ENCODE measurements at places on chromosomes 4 and X.
A peak's percentile ranks its signal among the peaks of the same experiment; 100 is the strongest.

GRCh38 chr4:146186596-146186995 is 11.1 kb downstream of the LSM6 start:
- no peak for DNase-seq

- peak; percentile 21 for DNase-seq
Observed at GRCh38 chrX:23742174-23742696, 841 bp downstream of the ACOT9 start.

GRCh38 chr4:73944061-73944875 is 37.6 kb downstream of the PF4 start:
- no peak for DNase-seq

DNA sequence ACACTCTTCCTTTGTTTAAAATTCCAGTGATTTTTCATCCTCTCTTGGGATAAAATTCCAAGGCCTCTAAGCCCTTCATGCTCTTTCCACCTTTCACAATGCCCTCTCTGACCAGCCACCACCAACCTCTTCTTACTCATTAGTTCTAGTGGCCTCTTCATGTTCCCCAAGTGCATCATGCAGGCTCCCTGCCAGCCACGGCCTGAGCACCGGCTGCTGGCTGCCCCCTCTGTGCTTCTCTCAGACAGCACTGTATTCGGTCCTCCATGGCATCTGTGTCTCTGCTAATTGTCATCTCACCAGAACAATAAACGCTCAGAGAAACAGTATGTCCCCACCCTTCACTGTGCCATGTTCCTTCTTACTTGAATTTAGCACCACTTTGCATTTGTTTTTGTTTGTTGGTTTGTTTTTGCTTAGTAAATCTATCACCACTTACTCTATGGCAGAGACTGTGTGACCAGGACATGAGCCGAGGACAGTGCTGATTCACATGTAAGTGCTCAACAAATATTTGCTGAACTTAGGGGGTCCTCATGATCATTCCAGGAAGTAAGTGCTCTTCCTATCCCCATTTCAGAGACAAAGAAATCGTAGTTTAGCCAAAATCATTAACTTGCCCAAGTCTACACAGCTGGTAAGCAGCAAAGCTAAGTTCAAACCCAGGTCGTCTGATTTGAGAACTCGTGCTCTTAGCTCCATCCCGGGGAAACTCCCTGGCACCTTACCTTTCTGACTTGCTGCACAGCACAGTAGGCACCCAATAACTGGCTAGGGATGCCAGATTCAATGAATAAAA is 77.1 kb upstream of the UCP1 start:
- no peak for DNase-seq

DNA sequence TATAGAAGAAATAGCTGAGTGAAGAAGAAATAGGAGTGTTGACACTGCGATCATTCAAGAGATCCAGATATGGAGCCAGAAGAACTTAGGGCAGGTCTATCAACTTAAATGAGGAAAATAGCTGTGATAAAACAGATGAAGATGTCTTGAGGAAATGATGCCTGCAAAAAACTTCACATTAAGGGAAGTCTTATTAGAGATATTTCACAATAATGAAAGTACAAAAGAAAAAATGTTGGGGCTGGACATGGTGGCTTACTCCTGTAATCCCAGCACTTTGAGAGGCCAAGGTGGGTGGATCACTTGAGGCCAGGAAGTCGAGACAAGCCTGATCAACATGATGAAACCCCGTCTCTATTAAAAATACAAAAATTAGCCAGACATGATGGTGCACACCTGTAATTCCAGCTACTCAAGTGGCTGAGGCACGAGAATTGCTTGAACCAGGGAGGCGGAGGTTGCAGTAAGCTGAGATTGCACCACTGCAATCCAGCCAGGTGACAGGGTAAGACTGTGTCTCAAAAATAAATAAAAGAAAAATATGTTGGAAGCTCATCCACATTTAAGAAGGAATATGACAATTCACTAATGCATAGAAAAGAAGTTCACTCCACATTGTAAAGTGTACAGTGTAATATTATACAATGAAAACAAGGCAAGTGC is 56.3 kb downstream of the PKD2 start:
- no peak for DNase-seq

DNA sequence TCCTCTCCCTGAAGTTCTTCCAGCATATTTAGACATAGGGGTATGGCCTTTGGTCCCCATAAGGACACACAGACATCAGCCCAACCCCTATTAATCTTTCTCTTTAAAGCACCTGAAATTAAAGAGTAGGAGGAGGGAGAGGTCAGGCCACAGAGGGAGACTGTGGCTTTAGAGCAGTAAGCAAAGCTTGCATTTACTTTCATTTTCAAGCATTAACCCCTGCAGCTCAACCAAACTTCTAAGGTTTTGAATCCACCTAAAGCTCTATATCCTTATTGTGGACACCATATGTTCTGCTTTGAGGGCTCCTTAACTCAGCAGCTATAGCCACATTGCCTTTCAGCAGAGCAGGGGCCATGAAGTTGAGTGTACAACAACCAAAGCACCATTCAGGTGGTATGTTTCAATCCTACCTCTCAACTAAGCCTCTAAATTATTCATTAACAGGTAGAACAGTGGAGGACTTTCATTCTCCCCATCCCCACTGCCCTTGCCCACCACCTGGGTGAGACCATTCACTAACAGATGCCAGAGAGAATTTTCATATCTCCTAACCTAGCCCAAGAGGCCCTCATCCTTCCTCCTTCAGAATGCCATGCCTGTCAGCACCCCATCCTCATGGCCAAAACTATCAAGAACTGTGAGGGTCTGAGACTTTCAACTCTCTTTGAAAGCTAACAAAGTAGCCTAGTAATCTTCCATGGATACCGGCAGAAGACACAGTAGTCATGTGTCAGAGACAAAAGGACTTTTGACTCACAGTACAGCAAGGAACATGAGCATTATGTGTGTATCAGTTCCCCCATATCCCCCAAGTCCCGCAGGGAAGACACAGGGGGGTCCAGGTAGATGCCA is 20.8 kb downstream of the LIN54 start:
- DNase-seq: peak; percentile 51

DNA sequence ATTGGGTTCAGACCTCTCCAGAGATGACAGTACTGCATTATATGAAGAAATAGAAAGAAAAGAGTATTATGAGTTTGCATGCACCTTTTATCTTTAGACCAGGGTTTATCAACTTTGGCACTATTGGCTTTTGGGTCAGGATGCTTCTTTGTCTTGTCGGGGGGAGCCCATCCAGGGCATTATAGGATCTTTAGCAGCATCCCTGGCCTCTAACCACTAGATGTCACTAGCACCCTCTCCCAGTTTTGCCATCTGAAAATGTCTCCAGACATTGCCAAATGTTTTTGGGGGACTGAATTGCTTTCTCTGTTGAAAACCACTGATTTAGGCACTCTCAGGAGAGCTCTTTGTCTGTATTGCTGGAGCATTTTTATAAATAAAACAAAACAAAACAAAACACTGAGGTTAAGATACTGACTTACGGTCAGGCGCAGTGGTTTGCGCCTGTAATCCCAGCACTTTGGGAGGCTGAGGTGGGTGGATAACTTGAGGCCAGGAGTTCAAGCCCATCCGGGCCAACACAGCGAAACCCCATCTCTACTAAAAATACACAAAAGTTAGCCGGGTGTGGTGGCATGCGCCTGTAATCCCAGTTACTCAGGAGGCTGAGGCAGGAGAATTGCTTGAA is 23.6 kb downstream of the CA5B start:
- peak; percentile 53 for DNase-seq

DNA sequence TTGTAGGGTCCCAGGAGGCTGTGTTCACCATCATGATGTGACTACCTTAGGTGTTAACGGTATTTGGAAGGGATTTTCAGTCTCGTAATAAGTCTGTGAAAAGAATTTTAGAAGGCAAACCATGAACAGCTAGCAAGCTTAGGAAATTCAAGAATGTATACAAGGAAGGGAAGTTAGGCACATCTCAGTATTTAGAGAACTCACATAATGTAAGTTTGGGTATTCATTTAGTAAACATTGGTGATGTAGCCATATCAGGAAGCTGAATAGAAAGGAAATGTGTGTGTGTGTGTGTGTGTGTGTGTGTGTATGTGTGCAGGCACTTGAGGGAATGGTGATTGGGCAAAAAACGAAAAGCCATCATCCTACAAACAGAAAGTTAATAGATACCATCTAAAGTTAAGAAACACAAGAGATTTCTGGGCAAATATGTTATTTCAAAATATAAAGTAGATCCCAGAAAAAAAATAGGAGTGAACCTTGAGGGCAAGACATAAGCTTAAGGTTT is 34.7 kb upstream of the PRKX start:
- no peak for DNase-seq

DNA sequence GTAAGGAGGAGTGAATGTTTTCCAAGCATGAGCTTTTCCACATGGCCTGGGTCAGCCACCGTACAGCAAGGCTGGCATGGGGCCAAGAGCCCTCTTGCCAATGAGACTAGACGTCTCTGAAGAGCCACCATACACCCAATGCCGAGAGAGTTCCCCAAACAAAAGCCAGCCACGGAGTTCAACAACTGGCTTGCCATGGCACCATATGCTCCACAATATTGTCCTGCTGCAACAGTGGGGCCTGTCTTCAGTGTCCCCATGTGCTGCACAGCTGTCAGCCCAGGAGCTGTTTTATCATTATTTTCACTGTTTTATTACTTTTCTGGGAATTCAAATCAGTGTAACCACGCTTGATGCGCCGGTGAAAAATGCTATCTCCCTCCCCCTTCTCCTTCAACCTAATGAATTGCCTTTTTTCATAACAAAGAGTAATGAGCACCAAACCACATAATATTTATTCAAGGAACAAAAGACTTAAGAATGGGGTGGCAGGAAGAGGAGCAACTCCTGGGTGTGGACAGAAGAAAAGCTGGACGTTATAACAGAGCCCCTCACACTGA is 18.4 kb downstream of the MAML3 start:
- no peak for DNase-seq

DNA sequence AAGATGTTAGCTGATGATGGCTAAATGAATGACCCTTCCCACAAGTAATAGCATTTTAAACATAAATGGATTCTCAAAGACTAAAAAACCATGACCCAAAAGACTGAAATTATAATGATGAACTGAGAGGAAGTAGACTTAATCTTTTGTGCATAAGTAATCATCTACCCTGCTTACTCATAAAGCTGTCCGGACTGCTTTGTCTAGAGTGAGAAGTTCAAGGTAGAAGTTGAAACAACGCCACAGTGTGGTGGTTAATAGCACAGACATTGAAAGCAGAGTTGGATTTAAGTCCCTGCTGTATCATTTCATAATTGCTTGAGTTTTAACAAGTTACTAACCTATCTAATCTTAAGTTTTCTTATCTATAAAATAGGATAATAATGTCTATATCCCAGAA is 346.6 kb downstream of the CENPC start:
- no peak for DNase-seq

- DNase-seq: no peak
Observed at GRCh38 chr4:187094144-187094543, 370.5 kb upstream of the FAT1 start.

DNA sequence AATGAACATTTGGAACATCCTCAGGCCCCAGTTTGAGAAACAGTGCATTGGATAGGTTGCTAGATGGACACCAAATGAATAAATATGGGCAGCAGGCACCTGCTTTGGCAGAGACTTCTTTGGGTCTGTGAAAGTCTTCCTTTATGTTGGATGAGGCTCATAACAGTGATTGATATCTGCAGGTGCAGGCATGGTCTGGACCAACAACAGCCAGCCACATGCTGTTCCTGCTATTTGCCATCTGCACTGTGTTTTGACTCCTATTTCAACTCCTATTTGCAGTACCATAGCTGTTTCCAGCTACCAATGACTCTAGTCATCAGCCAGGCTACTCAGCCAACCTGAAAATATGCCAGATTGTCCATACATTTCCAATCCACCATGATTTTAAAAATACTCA is 60.9 kb downstream of the ANAPC4 start:
- DNase-seq: no peak

DNA sequence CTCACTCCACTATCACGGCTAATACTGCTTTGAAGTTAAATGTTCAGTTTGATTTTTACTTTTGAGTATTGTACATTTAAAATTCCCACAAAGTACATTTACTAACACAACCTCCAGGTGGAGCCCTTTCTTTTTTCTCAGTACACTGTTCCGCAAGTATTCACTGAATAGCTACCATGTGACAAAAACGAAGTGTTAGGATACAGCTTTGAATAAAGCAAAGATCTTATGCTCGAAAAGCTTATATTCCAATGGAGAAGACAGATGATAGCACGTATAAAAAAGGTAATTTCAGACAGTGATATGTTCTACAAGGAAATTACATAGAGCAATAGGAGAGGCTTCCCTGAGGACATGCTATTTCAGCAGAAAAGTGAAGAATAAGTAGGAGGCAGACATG is 60.7 kb upstream of the ABCG2 start:
- peak; percentile 65 for DNase-seq

DNA sequence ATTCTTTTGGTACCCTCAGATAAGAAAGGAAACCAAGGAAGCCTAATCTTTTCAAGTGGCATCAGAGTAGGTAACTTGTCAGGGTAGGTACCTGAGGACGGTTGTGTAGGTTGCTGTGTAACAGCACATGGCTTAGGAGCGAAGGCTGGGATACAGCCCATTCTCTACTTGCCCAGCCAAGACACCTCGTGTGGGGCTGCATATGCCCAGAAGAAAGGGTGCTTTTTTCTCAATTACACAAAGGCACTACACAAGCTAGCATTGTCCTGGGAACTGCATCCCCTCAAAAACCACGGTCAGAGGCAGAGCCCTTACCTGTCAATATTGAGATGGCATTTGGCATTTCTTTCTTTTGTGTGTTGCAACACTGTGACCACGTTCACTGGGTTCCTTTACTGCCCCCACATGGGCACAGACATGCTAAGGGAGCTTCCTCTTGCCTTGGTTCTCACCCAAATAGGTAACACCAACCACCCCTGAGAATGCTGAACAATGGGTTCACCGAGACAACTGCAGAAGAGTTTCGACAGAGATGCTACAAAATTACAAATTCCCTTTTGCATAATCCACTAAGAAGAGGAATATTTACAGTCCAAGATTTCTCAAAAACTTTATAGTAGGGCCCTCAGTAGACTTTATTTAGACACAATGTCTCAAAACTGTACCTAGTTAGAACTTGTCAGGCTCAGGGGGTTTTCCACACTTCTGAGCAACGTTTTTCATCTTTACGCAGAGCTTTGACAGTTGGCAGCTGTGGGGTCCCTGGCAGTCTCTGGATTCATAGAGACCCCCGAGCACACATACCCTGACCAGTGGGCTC is 35.8 kb upstream of the TNIP3 start:
- peak; percentile 61 for DNase-seq

DNA sequence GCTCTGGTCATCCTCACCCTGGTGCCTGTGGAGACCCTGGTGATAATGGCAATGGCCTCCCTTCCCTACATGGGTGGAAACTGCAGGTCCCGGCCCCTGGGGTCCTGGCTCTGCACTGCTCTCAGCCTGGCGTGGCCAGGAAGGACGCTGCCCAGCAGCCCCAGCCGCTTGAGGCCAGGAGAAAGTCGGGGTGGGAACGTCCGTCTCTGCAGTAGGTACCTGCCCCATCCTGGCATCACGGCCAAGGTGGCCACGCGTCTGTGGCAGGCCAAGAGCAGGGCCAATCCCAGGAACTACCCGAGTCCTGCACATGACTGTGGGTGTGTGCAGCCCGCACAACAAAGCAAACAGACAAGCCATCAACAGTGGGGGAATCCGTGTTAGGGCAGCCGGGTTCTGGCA is 33.8 kb downstream of the FGFRL1 start:
- no peak for DNase-seq

All from CD4-positive, alpha-beta T cell treated with Interleukin-4 for 1 hour (primary cell).